ENCODE measurements at places on chromosomes 4 and X. TPM values are rescaled to one million over a fixed set of nuclear protein-coding genes. Genes with fewer than 3 reads are reported as not detected.

RPA4 gene
- 0.28 TPM for total RNA-seq

CFAP99 gene
- total RNA-seq, result not detected

LRRC66 gene
- total RNA-seq, result not detected

LGI2 gene
- total RNA-seq, result 0.08 TPM

PALLD gene
- total RNA-seq, result 72.5 TPM

MAGEA2 gene
- 0.27 TPM for total RNA-seq

EDA gene
- 0.42 TPM for total RNA-seq

OPRPN gene
- not detected for total RNA-seq

ARHGAP6 gene
- total RNA-seq, result 0.05 TPM

PNCK gene
- 0.16 TPM for total RNA-seq

STAP1 gene
- total RNA-seq, result not detected

ZNF674 gene
- 3.4 TPM for total RNA-seq

ASMT gene
- total RNA-seq, result 0.44 TPM

CT55 gene
- not detected for total RNA-seq

ARHGAP36 gene
- total RNA-seq, result not detected

RFC1 gene
- total RNA-seq, result 16.5 TPM

TCEAL8 gene
- 29.5 TPM for total RNA-seq

PQBP1 gene
- total RNA-seq, result 105 TPM

CXXC4 gene
- not detected for total RNA-seq

EXOC1 gene
- total RNA-seq, result 14.1 TPM

ARR3 gene
- not detected for total RNA-seq

NHS gene
- total RNA-seq, result 2.1 TPM

CXCL11 gene
- total RNA-seq, result 0.13 TPM

GPR143 gene
- 0.30 TPM for total RNA-seq

SAGE1 gene
- total RNA-seq, result 0.09 TPM

SMIM31 gene
- not detected for total RNA-seq

MRFAP1 gene
- 252 TPM for total RNA-seq

JCHAIN gene
- not detected for total RNA-seq

FGFBP2 gene
- total RNA-seq, result 0.15 TPM

KIT gene
- not detected for total RNA-seq

GYPE gene
- total RNA-seq, result not detected

MAB21L2 gene
- not detected for total RNA-seq

NIPAL1 gene
- 0.78 TPM for total RNA-seq

PPEF1 gene
- 1.1 TPM for total RNA-seq

FAM9C gene
- 0.07 TPM for total RNA-seq

GSX2 gene
- total RNA-seq, result not detected

SLC16A2 gene
- 24.0 TPM for total RNA-seq

DDIT4L gene
- total RNA-seq, result 0.21 TPM

TCEAL6 gene
- total RNA-seq, result not detected

SNCA gene
- not detected for total RNA-seq

ADAM29 gene
- total RNA-seq, result not detected
